GM23248 (cell line): ENCODE measurements at places on chromosomes 13 and 19. TPM values are rescaled to one million over a fixed set of nuclear protein-coding genes. Genes with fewer than 3 reads are reported as not detected.
A peak's percentile ranks its signal among the peaks of the same experiment; 100 is the strongest.

- DNase-seq = no peak
Measured at GRCh38 chr19:17266589-17266974, 661 bp upstream of the BABAM1 start.

DNA sequence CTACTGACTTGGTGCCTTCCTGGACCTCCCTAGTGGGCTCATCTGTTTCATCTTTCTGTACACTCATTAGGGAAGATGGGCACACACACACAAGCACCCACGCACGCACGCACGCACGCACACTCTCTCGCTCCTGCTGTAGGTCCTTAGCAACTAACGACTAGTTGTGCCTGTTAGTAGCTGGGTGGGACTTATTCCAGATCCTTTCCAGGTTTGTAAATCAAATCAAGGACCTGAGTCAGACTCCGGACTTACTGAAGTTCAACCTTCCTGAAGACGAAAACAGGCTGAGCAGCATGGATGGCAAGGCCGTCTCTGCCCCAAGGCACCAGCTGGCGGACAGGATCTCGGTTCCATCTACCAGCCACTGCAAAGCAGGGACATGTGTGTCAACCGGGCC lies 76.2 kb downstream of the SLC15A1 start:
- DNase-seq = no peak

MYPOP gene
- total RNA-seq = 3.5 and 7.7 TPM in 2 replicates

- peak; percentile 72 for DNase-seq
Measured at GRCh38 chr19:41935760-41936415, 7.6 kb upstream of the ERFL start.

DNA sequence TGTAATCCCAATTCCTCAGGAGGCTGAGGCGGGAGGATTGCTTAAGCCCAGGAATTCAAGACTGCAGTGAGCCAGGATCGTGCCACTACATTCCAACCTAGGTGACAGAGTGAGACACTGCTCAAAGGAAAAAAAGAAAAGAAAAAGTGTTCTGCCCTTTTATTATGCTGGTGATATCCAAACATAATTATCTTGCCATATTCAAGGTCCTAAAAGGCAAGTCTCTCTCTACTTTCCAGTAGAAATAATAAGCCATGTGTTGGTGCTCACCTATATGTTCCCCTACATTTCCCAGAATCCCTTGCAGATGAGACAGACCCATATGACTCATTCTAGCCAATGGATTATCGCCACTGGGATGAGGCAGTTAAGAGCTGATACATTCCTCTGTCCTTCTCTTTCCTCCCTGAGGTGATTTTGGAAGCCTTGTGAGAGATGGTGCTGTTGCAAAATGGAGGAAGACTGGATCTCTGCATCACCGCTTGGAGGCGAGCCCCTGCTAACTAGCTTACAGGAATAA lies 58.3 kb upstream of the MRI1 start:
- DNase-seq = no peak

GRCh38 chr13:101575581-101575980 lies 123.1 kb downstream of the ITGBL1 start:
- DNase-seq = peak; percentile 56

- DNase-seq = peak; percentile 19
Measured at GRCh38 chr19:13120031-13120430, 2.0 kb downstream of the NACC1 start.

DNA sequence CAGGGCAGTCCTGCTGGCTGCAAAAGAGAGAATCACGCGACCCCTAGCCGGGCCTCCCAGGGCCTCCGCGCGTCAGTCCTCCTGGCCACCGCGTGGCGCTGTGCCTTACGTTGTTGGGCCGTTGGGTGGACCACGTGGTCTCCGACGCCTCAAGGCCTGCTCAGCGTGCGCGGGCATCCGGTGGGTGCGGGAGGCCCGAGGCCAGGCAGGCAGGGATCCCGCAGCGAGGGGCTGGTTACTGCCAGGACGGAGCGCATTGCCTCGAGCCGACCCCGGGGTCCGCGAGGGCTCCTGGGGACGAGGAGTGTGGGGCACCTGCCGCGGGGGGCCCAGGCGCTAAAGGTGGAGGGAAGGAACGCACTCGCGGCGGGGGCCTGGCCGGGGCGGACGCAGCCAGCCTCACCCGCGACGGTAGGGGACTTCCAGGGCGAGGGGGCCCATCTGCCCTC lies at the start of gene TDRD12:
Gene TDRD12 (plus strand): TSS at position 157 of the 449 bp plus-strand sequence. CDS start 306 bp downstream, outside the sequence.
- DNase-seq = no peak

GRCh38 chr13:104011505-104012241 lies 945.5 kb upstream of the SLC10A2 start:
- no peak for DNase-seq

ZNF222 gene
- 2.5 and 6.6 TPM in 2 replicates for total RNA-seq

DNA sequence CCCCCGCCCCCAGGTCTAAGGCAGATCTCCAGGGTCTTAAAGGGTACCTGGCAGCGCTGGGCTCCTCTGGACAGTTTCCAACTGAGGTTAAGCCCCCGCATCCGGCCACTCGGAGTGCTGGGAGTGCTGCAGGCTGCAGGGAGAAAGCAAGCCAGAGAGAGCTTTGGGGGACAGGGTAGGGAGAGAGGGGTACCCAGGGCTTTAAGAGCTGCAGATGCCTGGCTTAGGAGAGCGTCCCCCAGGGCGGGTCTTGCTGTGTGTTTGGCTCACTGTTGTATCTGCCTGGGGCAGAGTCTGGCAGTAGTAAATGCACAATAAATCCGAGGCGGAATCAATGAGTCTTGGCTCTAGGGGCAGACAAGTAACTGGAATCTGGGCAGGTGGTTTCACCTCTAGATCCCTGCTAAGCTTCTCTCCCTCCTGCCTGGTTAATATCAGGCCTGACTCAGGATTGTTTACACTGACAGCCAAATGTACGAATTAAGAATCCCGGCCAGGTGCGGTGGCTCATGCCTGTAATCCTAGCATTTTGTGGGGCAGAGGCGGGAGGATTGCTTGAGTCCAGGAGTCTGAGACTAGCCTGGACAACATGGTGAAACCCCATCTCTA lies 798 bp upstream of the COX6B2 start:
- DNase-seq = no peak

GRCh38 chr13:44231786-44232516 lies 141.7 kb upstream of the SERP2 start:
- DNase-seq = peak; percentile 95

DNA sequence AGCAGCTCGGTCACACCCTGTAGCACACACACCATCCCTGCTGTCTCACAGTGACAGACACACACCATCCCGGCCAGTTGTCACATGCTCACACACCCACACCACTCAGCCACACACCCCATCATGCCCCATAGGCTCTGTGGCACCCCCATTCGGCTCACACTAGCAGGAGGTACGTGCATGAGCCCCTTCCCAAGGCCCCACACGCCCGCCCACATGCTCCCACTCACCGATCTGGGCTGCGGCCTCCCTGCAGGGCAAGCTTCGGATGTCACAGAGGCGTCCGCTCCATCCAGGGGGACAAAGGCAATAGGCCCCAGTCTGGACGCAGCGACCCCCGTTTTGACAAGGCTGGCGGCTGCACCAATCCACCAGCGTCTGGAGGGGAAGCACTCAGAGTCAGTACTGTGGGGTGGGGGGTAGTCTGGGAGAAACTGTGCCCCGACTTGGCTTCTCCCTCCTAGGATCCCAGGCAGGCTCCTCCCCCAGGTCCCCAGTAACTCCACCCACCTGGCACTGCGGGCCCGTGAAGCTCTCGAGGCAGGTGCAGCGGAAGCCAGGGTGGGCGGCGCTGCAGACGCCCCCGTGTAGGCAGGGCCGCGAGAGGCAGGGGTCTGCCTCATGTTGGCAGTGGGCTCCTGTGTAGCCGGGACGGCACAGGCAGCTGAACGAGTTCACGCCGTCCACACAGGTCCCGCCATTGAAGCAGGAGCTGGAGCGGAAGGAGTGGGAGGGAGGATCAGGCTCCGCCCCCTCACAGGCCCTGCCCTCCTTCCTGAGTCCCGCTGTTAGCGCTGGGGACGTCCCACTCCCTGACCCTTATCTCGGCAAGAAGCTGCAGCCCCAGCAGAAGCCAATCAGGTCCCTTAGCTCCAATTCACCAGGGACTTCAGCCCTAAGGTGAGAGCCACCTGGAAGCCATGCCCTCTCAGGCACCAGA lies 20.1 kb downstream of the NOTCH3 start:
- DNase-seq = peak; percentile 4

TMEM259 gene
- 132 and 169 TPM in 2 replicates for total RNA-seq

GRCh38 chr13:30442926-30443325 lies 20.6 kb downstream of the UBE2L5 start:
- DNase-seq = no peak

CCDC70 gene
- total RNA-seq = not detected in 2 replicates

LYL1 gene
- not detected in 2 replicates for total RNA-seq

- DNase-seq = peak; percentile 65
Measured at GRCh38 chr19:42295831-42296525, 6.0 kb upstream of the PRR19 start.

C19orf67 gene
- total RNA-seq = not detected in 2 replicates

DNA sequence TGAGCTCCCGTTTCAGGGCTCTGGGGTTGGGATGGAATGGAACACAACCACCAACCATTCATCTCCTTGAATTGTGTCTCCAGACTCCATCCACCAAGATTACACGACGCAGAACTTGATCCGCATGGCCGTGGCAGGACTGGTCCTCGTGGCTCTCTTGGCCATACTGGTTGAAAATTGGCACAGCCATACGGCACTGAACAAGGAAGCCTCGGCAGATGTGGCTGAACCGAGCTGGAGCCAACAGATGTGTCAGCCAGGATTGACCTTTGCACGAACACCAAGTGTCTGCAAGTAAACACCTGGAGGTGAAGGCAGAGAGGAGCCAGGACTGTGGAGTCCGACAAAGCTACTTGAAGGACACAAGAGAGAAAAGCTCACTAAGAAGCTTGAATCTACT lies 15.5 kb downstream of the FCAR start:
- no peak for DNase-seq

DNA sequence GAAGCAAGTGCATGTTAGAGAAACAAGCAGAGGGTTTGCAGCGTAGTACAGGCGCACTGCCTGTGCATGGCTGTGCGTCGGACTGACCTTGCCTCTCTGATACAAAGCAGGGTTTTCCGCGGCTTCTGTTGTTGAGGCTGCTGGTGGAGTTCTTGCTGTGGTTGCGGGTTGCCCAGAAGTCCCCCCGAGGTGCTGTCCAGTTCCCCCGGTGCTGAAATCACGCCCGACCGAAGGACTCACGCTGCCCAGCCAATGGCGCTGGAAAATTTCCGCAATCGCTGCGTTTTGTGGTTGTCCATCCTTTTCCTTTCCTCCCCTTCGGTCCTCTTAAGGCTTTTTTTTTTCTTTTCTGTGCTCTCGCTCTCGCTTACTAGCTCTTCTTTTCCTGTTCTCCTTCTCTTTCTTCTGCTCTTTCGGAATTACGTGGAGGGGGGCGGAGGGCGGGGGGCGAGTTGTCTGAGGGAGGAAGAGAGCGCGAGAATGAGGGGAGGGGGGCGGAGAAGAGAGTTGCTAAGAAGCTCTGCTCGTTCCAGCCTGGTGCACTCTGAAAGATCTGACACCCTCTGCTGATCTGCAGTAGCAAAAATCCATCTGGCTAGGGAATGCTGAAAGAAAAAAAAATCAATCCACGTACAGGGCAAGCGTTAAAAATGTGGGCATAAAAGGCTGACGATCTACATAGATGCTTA lies at the start of gene SLITRK1:
Gene SLITRK1 (minus strand): TSS at position 558 of the 689 bp plus-strand sequence. CDS start 967 bp downstream, outside the sequence.
- peak; percentile 30 for DNase-seq

- DNase-seq = no peak
Measured at GRCh38 chr19:1531587-1531986, 7.7 kb downstream of the PLK5 start.

GRCh38 chr13:27631665-27632064 lies 10.0 kb downstream of the POLR1D start:
- no peak for DNase-seq

DNA sequence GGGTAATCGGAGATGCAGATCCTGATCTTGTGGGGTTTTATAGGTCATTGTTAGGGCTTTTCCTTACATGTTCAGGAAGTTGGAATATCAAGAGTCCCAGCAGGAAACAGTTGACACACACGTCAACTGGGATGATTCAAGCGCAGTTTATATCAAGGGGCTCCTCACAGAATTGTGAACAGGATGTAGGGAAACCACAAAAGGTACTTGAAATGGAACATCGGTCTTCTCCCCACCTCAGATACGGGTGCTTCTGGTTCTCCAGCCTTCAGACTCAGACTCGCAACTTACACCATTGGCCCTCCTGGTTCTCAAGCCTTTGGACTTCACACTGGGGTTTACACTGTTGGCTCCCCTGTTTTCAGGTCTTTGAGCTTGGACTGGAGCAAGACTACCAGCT lies 19.5 kb downstream of the ZNF557 start:
- DNase-seq = no peak

PTOV1 gene
- 53.1 and 88.0 TPM in 2 replicates for total RNA-seq
